Stimulated activated CD8-positive, alpha-beta memory T cell treated with anti-CD3 and anti-CD28 coated beads, Interleukin-7, amount 100 ng/mL, for 4 hours (primary cell): ENCODE measurements at places on chromosomes 5 and 9.

GRCh38 chr9:91034521-91034920, 232.9 kb downstream of the SYK start:
- no peak for DNase-seq

DNA sequence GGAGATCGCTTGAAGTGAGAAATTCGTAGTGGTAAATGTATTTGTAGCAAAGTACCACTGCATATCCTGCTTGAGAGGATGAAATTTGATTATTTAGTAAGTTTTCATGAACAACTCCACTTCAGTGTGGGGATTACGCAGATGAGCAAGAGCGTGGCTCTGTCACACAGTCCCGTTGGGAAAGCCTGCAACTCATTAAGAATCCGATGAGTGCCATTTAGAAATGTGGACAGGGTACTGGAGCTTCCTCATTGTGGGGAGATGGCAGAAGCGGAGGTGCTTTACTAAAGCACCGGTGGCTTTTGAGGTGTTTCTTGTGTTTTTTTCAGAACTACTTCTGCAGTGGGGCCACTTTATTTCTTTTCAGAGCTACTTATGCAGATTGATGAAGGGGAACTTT, 1.4 kb downstream of the TJP2 start:
- no peak for DNase-seq

DNA sequence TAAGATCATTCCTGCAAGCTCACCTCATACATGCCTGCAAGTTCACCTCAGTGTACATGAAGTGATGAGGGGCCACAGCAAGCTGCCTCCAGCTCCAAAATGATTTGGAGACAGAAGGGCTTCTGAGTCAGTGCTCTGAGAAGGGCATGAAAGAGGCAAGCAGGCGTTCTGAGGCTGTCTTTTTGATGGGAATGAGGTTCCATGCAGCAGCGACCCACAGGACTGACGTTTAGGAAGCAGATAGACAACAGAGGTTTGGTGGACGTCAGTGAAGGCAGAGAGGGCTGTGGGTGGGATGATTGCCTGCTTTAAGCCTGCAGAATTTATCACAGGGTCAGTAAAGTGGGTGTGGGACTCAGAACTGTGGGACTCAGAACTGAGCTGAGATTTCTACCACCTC, 8.9 kb upstream of the SMIM32 start:
- DNase-seq, result no peak

DNA sequence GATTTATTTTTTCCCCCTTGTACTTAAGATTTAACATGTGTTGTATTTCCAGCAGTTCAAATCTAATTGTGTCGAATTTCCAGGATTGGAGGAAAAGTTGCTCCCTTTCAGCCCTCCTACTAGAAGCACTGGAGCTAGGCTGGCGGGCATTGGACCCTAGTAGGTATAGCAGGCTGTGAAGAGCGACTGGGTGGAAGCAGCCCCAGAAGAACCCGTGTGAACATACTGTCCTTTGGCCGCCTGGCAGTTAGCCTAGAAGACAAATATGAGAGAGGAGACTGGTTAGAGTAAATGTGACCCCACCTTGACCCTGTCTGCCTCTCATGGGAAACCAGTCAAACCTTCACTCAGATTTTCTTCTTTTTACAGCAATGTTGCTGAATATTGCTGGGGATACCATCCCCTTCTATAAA, 13.9 kb downstream of the ALDOB start:
- no peak for DNase-seq

GRCh38 chr9:70964861-70965260, 156.6 kb downstream of the TRPM3 start:
- no peak for DNase-seq

DNA sequence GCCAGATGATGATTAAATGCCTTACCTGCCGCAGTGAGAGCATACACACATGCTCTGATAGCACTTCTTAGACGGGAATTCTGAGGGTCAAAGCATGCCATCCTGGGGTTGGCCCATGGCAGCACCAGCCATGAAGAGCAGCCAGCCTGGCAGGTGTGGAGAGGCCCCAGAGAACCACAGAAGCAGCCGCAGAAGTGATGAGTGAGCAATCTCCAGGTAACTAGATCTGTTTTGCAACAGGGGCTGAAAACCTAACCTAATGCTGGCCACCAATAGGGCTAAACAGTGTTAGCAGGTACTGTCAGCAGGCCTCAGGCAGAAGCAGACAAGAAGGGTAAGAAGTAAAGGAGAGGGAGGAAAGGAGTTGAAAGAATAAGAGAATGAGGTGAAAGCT, 33.5 kb upstream of the HOMER1 start:
- DNase-seq, result no peak

- no peak for DNase-seq
Observed at GRCh38 chr9:134226221-134226930, 62.0 kb upstream of the RNU6ATAC start.

GRCh38 chr5:34447424-34447823, 208.7 kb upstream of the RAI14 start:
- no peak for DNase-seq

GRCh38 chr5:114305402-114306207, 56.3 kb upstream of the KCNN2 start:
- no peak for DNase-seq

GRCh38 chr5:116557669-116558271, 16.9 kb downstream of the SEMA6A start:
- DNase-seq, result no peak

- DNase-seq, result no peak
Observed at GRCh38 chr5:171092194-171092593, 216.9 kb upstream of the TLX3 start.

DNA sequence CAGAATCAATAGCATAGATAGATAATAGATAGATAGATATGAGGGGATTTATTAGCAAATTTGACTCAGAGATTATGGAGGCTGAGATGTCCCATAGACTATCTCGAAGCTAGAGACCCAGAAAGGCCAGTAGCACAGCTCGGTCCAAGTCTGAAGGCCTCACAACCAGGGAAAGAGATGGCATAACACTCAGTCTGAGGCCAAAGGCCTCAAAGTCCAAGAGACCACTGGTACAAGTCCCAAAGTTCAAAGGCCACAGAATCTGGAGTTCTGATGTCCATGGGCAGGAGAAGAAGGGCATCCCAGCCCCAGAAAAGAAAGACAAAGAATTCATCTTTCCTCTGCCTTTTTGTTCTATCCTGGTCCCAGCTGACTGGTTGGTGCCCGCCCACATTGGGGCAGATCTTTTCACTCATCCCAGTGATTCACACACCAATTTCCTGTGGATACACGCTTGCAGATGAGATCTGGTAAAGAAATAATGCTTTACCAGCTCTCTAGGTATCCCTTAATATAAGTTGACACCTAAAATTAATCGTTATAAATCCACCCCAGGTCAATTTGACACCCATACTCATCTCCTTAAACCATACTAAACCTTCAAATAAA, 127.8 kb upstream of the FBN2 start:
- DNase-seq, result no peak

- peak; percentile 39 for DNase-seq
Observed at GRCh38 chr9:6645355-6646292, at the start of gene GLDC. Gene GLDC, minus strand, starts transcription at chr9:6645729. Its CDS starts 230 bp downstream, at chr9:6645499.

DNA sequence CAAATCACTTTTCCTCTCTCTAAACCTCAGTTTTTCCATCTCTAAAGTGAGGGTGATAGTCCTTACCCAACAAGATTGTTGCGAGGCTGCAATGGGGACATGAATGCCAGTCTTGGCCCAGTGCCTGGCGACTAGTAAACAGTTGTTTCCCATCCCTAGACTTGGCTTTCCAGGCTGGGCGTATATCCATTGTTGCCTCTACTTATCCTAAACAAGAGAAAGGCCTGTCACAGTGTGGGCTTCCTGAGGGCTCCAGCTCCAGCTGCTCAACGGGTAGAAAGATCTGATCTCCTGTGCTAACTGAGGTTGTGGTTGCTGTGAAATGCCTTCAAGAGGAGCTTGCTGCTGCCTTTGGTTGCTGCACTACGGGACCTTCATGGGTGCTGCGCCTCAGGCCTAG, 142.0 kb downstream of the NSG2 start:
- DNase-seq, result no peak

- DNase-seq, result no peak
Observed at GRCh38 chr9:81384911-81385310, 304.4 kb downstream of the TLE1 start.

DNA sequence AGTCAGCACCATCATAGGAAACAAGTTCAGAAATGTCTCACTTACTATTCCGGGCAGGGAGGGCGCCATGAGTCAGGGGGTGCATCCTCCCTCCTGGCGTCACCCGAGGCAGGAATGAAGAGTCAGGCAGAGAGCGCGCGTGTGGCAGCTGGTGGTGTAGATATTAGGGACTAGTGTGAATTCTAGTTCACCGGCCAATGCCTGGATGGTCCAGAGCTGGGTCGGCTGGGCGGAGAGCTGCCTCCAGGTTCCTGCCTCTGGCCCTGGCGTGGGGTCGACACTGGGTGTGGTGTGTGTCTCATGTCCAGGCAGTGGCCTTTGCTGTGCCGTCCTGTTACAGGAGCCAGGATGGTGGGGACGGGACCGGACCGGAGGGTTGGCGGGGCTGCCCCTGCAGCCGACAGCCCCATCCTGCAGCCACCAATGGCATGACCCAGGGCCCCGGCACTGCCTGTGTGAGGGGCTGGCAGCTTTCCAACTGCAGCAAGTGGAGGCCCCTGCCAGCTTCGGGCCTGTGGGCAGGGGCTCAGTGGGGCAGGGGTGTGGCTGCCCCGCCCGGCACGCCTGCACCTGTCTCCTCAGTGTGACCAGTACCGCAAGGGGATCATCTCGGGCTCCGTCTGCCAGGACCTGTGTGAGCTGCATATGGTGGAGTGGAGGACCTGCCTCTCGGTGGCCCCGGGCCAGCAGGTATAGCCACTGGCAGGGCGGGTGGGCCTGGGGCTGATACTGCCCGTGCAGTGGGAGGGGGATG, 9.1 kb downstream of the DIPK1B start:
- no peak for DNase-seq

- no peak for DNase-seq
Observed at GRCh38 chr9:103713631-103714030, 380.5 kb upstream of the SMC2 start.

GRCh38 chr5:131637694-131638093, 2.7 kb upstream of the RAPGEF6 start:
- no peak for DNase-seq

DNA sequence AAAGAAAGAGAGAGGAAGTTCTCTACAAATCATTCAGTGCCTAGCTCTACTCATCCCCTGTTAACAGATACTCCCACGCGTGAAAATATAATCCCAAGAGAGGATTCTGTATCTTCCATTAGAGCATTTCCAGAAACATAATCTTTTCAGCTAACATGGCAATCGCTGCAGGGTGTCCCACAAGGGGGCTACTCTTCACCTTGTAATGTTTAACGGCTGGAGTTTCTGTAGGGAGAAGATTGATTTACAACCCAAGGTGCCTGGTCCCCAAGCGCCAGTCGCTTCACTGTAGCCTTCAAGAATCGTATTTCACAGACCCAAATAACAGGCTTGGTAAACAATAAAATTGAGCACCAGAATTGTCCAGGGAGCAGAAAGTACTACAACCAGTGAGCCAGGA, 318.7 kb downstream of the TLE1 start:
- no peak for DNase-seq
